ENCODE measurements at places on chromosomes 12 and 14.

GRCh38 chr12:57370696-57371095 lies 60.1 kb downstream of the R3HDM2 start:
- DNase-seq, result no peak

DNA sequence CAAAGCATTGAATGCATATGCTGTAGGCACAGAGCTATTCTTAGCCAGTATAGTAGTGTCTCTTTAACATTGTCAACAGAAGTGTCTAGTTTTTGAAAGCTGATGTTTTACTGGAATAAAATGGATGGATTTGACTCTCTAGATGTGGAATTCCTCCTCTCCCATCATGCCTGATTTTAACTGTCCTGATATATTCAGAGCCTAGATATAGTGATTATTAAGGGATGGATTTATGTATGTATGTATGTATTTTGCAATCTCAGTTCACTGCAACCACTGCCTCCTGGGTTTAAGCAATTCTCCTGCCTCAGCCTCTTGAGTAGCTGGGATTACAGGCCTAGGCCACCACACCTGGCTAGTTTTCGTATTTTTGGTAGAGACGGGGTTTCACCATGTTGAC lies 144.8 kb upstream of the NAV3 start:
- no peak for DNase-seq

- DNase-seq, result peak; percentile 40
Measured at GRCh38 chr12:1606021-1606622, 11.7 kb upstream of the FBXL14 start.

GRCh38 chr12:15931590-15932053 lies 20.5 kb downstream of the DERA start:
- DNase-seq, result no peak

GRCh38 chr12:4780641-4781611 lies 60.7 kb downstream of the GALNT8 start:
- DNase-seq, result no peak

DNA sequence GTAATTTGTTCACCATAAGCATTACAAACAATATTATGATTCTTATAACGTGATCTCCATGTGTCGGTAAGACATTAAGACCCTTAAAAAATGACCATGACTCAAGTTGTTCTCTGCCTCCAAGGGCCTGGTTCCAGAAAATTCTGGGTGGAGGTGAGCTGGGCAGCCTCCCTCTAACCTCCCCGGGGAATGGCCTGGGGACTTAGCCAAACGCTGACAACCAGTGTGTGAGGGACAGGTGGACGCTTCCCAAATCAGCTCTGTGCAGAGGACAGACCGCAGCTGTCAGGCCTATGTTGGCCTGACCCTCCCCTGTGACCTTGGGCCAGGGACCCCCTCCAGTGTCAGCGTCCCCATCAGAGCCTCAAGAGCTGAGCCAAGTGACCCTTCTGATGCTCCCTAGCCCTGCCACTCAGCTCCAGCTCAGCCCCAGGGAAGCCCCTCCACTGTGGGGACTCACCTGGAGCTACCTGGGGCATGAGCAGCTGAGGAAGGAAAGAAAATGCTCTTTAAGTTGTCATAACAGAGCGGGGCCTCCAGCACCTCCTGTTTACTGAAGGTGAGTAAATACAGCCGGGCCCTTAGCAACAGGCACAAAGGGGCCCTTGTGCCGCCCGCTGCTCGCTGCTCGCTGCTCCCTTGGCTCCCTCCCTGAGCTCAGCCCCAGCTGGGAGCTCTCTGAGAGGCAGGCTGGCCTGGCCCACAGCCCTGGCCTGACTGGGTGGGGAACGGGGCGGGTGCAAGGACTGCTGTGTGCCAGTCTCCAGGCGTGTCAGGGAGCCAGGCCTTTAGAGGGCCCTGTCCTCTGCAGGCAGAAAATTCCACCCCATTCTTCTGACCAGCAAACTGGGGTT lies 116.6 kb downstream of the CALM1 start:
- DNase-seq, result no peak

DNA sequence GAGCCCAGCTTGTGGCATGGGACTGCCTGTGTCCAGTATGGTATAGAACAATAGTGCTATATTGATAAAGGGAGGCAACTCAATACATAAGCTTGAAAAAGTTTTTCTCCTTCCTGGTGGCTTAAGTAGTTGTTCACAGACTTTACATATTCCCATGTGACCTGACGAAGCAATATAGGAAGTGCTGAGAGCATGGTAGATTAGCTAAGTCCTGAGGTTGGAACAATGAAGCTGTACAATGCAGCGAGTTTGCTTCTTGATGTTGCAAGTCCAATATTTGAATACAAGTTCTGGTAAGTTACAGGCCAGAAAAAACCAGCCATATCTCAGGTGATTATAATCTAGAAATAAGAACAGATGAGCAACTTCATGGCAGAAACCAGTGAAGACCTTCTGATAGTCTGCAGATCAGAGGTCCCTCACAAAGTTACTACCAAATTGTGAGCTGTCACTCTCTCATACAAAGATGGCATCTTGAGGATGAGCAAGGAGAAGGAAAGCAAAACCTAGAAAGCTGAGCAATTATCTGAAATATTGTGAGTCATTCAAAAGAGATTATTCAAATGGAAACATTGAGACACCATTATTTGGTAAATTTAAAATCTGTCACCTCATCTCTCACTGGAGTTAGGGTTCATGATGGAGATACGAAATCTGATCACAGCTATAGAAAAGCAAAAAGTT lies 72.9 kb upstream of the BTG1 start:
- DNase-seq, result no peak

DNA sequence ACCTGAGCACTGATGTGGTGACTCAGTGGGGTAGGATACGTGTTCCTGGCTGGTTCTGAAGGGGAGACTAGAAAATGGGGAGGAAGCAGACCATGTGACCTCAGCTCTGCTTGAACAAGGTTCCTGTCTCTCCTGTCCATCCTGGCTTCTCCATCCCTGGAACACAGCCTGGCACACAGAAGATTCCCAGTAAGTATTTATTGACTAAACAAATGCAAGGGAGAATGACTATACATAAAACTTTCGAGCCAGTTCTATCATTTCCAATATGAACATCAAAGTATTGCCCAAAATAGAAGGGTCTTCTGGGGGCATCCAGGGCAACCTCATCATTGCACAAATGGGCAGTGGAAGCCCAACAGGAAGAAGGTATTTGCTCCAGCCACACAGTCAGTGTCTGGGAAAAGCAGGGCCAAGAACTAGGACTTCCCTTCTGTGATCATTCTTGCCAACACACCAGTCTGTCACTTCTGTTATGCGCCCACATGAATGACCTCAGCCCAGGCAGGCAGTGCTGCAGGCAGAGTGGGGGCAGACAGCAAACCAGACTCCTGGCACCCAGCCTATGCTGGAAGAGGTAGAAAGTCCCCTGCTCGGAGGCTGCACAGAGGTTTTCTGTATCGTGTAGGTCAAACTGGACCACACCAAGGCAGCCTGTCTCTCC lies 5.6 kb upstream of the SERPINA9 start:
- no peak for DNase-seq

- no peak for DNase-seq
Measured at GRCh38 chr14:90629471-90629870, 186.8 kb downstream of the TTC7B start.

- DNase-seq, result no peak
Measured at GRCh38 chr12:106892075-106892474, 63.6 kb upstream of the TMEM263 start.

Measured in CD4-positive, alpha-beta T cell treated with Interferon alpha-2 for 1 hour (primary cell).